ENCODE measurements at places on chromosomes 5 and 9.
A peak's percentile ranks its signal among the peaks of the same experiment; 100 is the strongest.

GRCh38 chr5:8943301-8943700, 602.6 kb downstream of the SEMA5A start:
- H3K4me3 ChIP-seq: no peak overlapping the region
- H3K27me3 ChIP-seq: no peaks in the 10 kb centered on the region
- H3K36me3 ChIP-seq: peaks cover 2% of the 10 kb centered on the region
- H3K4me1 ChIP-seq: no peaks in the 10 kb centered on the region

GRCh38 chr9:100087218-100087617, 11.6 kb downstream of the ERP44 start:
- DNase-seq: no peak
- peaks cover 45% of the 10 kb centered on the region for H3K4me1 ChIP-seq
- no peak overlapping the region for H3K27ac ChIP-seq
- H3K4me3 ChIP-seq: no peak overlapping the region

- H3K4me1 ChIP-seq: no peaks in the 10 kb centered on the region
- no peaks in the 10 kb centered on the region for H3K27me3 ChIP-seq
- no peaks in the 10 kb centered on the region for H3K36me3 ChIP-seq
- no peak overlapping the region for H3K27ac ChIP-seq
Measured at GRCh38 chr9:74414325-74414724, 82.8 kb upstream of the RORB start.

- no peak overlapping the region for H3K4me3 ChIP-seq
- no peaks in the 10 kb centered on the region for H3K4me1 ChIP-seq
- no peak for DNase-seq
- no peak overlapping the region for H3K27ac ChIP-seq
Measured at GRCh38 chr5:97245386-97245785, 62.3 kb upstream of the RIOK2 start.

GRCh38 chr5:36619012-36619635, 12.7 kb downstream of the SLC1A3 start:
- peaks cover 7% of the 10 kb centered on the region for H3K4me1 ChIP-seq
- peaks cover 8% of the 10 kb centered on the region for H3K27me3 ChIP-seq
- DNase-seq: no peak
- H3K36me3 ChIP-seq: no peaks in the 10 kb centered on the region
- no peak overlapping the region for H3K4me3 ChIP-seq

DNA sequence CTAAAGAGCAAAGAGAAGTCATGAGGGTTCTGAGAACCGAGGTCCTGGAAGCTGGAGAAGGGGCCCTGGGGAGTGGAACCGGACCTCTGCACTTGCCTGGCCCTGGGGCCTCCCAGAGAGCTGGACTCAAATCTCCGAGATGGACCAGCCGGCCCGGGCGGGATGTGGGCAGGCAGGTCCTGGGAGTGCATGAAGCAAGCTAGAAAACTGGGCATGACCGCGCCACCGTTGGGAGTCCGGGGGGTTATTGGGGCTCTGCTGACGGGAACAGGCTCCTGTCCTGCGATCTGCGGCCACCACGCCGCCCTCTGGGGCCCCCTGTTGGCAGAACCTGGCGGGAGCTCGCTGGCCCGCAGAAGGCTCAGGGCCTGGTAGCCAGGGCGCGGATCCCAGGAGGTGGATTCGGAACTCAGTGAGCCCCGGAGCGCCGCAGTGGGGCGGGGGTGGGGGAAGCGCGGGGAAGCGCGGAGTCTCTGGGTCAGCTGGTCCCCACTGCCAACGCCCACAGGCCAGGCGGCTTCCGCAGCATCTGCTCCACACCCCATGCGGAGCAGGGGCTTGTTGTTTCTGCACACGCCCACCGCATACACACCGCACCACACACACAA, 150.6 kb downstream of the ERCC6L2 start:
- no peak overlapping the region for H3K27ac ChIP-seq
- H3K4me3 ChIP-seq: no peak overlapping the region
- peaks cover 18% of the 10 kb centered on the region for H3K4me1 ChIP-seq
- DNase-seq: no peak

DNA sequence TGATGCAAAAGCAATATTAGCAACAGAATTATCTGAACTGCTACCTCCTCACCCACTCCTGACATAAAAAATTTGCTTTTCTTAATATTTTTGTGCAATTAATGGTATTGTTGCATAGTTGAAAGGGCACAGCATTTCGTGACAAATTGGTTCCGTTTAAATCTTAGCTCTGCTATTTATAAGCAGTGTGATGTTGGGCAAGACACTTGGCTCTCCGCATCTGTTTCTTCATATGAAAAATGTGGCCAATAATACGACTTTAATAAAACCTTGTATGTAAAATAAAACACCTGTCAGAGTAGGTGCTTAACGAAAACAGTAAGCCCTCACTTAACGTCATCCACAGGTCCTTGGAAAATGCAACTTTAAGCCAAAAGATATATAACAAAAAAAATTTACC, 4.2 kb downstream of the TMEM167A start:
- peaks cover 60% of the 10 kb centered on the region for H3K4me1 ChIP-seq
- H3K27me3 ChIP-seq: no peaks in the 10 kb centered on the region
- peaks cover 5% of the 10 kb centered on the region for H3K36me3 ChIP-seq
- no peak overlapping the region for H3K4me3 ChIP-seq
- no peak for DNase-seq
- H3K27ac ChIP-seq: no peak overlapping the region

DNA sequence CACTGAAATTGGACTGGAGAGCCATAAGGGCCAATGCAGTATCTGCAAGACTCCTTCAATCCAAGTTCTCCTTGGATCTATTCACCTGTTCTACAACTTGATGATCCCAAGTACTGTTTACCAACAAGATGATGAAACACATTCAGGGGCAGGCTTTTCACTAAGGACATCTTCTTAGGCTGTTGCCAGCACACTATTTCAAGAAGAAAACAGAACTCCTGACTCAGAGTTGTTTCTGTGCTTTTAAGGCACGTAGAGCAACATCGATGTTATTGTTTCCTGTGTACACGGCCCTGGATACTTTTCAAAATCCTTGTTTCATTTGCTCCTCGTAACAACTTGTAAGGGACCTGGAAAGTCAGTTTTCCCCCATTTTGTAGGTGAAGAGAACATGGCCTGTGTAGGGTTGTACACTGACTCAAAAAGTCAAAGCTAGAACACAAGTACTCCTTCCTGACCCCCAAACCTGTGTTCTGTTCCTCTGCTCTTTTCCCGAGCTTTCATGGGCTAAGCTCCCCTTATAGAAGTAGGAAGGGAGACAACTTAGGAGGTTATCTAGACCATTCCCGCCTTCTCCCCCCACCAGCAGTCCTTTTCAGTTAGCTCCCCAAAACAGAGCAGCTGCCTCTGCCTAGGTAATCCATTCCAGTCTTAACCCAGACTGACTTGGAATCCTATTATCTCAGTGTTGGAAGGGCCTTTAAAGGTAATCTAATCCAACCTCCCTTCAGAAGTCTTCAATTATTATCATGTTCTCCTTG, 5.2 kb upstream of the MGAT1 start:
- no peaks in the 10 kb centered on the region for H3K27me3 ChIP-seq
- H3K36me3 ChIP-seq: no peaks in the 10 kb centered on the region
- peaks cover 63% of the 10 kb centered on the region for H3K4me1 ChIP-seq

DNA sequence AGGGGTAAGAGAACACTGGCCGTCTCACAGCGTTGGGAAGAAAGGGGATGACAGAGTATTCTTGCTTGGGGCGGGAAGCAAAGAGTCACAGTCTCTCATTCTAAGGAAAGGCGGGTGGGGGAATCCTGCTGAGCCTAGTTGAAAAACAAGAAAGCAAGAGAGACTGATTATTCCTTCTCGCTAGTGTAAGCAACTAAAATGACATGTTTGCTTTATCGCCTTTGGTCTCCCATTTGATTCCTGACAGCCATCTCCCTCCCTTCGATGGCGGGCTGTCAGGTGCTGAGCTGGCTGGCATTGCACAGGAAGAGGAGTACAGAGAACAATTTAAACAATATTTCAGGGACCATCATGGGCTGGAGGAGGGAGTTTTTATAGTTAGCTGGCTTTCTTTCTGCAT, 331.3 kb downstream of the ASTN2 start:
- no peak overlapping the region for H3K27ac ChIP-seq
- H3K4me1 ChIP-seq: no peaks in the 10 kb centered on the region
- no peaks in the 10 kb centered on the region for H3K27me3 ChIP-seq
- H3K36me3 ChIP-seq: no peaks in the 10 kb centered on the region

DNA sequence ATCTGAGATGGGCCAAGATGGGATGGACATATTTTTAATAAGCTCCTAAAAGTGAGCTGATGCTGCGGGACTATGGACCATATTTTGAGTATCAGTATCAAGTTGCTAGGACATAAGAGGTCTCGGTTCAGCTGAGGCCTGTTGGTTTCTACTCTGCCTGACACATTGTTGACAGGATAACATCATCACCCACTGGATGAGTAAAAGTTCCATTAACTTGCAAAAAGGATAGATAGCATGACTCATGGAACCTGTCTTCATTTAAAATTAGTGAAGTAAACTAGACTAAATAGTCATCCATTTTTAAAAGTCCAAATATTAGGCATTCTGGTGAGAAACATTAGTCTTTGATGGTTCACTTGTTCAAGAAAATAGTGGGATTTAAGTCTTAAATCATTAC, 33.3 kb downstream of the PARP8 start:
- no peak overlapping the region for H3K4me3 ChIP-seq
- no peaks in the 10 kb centered on the region for H3K36me3 ChIP-seq
- H3K27ac ChIP-seq: no peak overlapping the region
- H3K4me1 ChIP-seq: peaks cover 10% of the 10 kb centered on the region
- no peak for DNase-seq

DNA sequence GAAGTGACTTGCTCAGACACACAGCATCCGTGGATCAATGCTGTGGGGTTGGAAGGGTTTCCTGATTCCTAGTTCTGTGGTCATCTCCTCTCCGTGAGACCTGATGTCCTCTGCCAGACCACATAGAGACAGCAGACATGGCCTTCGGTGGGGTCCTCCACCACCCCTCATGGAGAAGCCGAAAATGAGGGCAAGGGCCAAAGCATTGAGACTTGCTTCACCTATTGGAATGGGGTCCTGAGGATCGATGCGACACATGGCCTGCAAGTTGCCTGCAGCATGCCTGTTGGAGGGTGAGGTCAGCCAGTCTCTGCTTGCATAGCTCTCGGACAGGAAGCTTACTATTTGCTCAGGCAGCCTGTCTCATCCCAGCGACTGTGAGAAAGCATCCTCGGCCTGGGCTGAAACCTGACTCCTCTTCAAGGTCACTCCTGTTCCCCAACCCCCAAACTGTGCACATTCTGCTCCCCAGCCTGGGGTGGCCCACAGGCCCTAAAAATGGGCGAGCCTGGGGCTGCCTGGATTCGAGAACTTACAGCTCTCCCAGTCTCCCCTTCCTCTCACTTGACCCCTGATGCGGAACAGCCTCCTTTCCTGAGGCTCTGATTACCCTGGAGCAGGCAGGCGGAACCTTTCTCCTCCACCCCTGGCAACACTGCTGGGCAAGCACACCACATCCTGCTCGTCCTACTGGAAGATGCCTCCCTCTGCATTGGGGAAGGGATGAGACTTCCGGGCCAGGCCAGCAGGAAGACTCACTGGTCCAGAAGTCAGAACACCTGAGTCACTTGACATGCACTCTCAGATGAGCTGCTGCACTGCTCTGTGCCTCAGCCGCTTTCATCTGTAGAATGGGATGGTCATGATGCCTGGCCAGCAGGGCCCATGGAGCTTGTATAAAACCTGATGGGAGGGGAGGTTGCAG, 186.9 kb downstream of the RGS3 start:
- no peaks in the 10 kb centered on the region for H3K36me3 ChIP-seq
- H3K4me3 ChIP-seq: no peak overlapping the region
- peaks cover 57% of the 10 kb centered on the region for H3K4me1 ChIP-seq
- no peak for DNase-seq

DNA sequence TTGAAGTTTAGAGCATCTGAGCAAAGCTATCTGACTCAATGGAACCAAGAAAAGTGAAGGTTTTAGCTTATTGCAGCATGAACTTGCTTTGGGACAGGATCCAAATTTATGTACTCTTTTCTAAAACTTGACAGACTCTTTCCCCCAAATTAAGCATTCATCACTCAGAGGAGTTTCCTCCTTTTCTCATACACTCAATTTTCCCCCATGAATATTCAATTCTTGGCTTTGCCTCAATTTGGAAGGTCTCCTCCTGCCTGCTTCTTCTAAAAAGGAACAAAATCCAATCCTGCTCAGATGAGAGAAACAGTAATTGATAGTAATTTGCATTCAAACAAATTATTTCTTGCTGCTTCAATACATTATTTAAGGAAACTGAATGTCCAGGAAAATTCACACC, 5.0 kb downstream of the ACTL7A start:
- peaks cover 40% of the 10 kb centered on the region for H3K36me3 ChIP-seq
- H3K4me3 ChIP-seq: no peak overlapping the region
- H3K4me1 ChIP-seq: peaks cover 8% of the 10 kb centered on the region
- H3K27ac ChIP-seq: no peak overlapping the region
- H3K27me3 ChIP-seq: no peaks in the 10 kb centered on the region
- no peak for DNase-seq

DNA sequence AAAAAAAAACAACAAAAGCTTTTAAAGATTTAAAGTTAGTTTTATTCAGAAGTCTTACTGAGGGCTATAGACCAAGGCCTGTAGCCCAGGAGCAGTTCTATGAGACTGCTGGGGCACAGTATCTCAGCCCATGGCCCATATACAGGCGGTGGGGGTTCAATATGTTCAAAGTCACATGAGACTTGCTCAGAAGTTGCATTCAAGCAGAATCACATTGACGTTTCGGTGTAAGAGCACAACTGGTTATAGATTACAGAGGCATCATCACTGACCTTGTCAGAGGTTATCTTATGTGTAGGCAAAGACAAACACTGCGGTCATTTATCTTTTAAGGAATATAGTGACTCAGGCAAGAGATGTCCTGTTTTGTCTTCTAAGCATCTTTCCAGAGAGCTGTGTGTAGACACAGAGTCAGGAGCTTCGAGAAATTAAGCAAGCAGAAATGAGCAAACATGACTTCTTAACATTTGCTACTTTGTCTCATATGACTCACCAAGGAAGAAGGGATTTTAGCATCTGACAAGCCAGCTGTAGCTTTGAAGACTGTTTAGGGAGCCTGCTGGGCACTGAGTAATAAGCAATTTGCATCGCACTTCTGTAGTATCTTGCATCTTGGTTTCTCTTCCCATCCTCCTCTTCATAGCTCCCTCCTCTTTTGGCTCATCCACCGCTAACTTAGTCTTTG, 12.9 kb upstream of the F2RL1 start:
- no peak for DNase-seq
- peak overlapping the region; percentile 29 for H3K27ac ChIP-seq
- no peak overlapping the region for H3K4me3 ChIP-seq
- H3K36me3 ChIP-seq: no peaks in the 10 kb centered on the region

GRCh38 chr5:159003045-159004030, 96.4 kb downstream of the EBF1 start:
- peaks cover 29% of the 10 kb centered on the region for H3K36me3 ChIP-seq
- peak overlapping the region; percentile 37 for H3K27ac ChIP-seq
- DNase-seq: no peak
- no peaks in the 10 kb centered on the region for H3K27me3 ChIP-seq
- no peak overlapping the region for H3K4me3 ChIP-seq
- H3K4me1 ChIP-seq: peaks cover 82% of the 10 kb centered on the region

DNA sequence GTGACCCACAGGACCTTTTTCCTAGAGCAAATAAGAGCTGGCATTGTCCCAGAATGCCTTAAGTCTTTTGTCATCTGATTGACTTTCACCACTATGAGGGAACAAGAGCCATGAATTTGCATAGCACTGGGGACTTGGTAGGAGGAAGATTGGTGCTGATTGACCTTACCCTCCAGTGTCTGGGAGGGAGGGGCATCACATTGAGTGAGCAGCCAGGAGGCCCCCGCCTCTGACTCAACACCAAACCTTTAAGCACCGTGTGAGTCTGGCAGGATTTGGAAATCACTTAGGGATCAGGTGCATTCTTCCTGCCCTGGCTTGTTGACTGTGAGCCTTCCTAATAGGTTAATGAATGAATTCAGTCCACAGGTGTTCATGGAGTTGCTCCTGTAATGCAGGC, 40.7 kb downstream of the WNK2 start:
- H3K4me1 ChIP-seq: peaks cover 7% of the 10 kb centered on the region
- no peaks in the 10 kb centered on the region for H3K36me3 ChIP-seq
- H3K4me3 ChIP-seq: no peak overlapping the region
- no peak for DNase-seq
- H3K27ac ChIP-seq: no peak overlapping the region

Data from osteocyte (in vitro differentiated cells).